Activated T-helper 1 cell treated with anti-CD3 and anti-CD28 coated beads, Interleukin-2, amount 50 U/mL, for 16 hours (primary cell): ENCODE measurements at places on chromosomes 3 and 15.

DNA sequence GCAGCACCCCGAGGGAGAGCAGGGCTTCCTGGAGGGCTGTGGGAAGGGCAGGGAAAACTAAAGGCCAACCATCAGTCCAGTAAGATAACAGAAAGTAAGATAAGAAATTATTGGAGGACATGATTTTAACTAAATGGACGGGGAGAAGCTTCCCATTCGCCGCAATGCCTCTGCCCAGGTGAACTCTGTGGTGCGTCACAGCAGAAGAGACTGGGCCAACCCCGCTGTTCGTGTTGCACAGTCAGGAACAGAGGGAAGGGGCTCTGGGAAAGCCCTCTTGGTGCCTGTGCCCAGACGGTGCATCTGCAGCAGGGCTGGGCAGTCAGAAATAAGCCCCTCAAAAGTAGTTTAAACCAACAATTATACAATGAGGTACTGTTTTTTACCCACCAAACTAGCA is 284.1 kb downstream of the OCA2 start:
- DNase-seq = no peak

DNA sequence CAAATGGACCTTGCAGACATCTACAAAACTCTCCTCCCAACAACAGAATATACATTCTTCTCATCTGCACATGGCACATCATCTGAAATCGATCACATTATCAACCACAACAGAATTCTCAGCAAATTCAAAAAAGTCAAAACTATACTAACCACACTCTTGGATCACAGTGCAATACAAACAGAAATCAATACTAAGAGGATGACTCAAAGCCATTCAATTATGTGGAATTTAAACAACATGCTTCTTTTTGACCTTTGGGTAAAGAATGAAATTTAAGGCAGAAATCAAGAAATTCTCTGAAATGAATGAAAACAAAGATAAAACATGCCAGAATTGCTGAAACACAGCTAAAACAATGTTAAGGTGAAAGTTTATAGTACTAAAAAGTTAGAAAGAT is 358.1 kb downstream of the NSUN3 start:
- DNase-seq = no peak

- no peak for DNase-seq
Measured at GRCh38 chr3:38019658-38020341, 9.6 kb downstream of the PLCD1 start.

DNA sequence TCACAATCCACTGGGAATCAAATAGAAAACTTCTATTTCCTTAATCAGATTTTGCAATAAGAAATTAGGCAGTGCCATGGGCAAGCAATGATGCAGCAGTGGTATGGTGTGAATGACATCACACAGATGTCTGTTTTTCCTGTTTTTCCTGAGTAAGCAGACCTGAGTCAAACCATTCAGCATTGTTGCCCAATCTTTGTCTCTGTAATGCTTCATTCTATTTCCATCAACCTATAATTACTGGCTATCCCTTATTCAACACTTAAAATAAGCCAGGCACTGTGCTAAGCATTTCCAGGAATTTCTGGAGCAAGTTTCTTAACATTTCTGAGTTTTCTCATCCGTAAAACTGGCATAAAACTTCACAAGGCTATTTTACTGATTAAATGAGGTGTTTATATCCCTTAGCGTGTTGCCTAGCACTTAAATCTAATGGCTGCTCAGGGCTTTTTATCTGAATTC is 11.3 kb upstream of the OXSR1 start:
- DNase-seq = no peak

DNA sequence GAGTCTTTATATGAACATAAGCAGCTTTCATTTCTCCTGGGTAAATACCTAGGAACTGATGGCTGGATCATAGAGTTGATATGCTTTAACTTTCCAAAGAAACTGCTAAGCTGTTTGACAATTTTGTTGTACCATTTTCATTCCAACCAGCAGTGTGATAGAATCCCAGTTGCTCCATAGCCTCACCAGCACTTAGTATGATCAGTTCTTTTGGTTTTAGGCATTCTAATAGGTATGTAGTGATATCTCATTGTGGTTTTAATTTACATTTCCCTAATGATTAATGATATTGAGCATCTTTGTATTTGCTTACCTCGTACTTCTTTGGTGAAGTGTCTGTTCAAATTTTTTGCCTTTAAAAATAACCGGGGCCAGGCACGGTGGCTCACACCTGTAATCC is 38.4 kb upstream of the SMAD6 start:
- no peak for DNase-seq

DNA sequence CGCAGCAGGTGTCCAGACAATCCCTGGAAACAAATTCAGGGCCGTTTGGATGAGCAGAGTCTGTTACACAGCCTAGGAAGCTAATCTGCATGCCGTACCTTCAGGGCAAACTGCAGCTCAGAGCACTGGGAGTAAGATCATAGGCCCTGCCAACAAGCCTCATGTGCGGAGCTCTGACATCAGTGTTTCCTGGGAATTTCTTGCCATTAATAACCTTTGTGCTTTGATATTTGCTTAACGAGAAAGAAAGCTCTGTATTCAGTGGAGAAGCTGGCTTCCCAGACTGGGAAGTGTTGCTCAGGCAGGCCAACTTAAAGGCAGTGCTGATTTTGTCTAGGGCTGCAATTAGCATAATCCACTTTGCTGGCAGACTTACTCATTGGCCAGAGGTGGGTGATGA is 116.1 kb upstream of the KLHL25 start:
- no peak for DNase-seq

DNA sequence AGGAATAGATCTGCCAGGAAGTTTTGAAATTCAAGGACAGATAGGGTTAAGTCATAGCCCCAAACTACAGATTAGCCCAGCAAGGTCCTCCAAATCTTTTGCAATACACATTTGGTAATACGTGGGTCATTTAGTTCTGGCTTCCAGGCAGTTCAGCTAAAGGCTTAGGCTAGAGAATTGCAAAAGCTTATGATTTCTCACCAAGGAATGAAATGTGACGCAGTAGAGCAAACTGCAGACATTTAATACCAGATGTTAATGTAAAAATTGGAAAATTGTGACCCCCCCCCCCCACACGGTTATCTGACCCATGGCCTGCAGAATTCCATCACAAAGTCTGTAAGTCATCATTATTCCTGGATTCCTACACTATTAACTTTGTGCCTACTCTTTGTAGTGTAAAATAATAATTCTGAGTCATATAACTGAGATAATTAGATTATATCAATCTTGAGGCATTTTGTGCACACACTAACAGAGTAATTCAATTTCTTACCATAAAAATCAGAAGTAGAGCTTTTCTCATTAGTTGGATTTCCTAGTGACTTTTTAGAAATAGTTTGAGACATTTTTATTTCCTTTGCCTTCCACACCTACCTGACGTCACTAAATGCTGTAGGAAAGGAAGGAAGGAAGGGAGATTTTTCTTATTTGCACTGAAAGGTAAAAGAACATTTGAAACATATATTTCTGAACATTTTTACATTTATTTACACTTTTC is 235.2 kb downstream of the DTWD1 start:
- no peak for DNase-seq
